Astrocyte of the hippocampus (primary cell): ENCODE measurements at places on chromosomes 2 and 18.

- no peak for DNase-seq
These were observed 563.6 kb downstream of the SLC4A3 start for GRCh38 chr2:220191031-220191430.

GRCh38 chr2:127829845-127830246 is 18.9 kb upstream of the WDR33 start:
- DNase-seq = no peak

- DNase-seq = no peak
These were observed 169.3 kb downstream of the PMAIP1 start for GRCh38 chr18:60069145-60069544.

DNA sequence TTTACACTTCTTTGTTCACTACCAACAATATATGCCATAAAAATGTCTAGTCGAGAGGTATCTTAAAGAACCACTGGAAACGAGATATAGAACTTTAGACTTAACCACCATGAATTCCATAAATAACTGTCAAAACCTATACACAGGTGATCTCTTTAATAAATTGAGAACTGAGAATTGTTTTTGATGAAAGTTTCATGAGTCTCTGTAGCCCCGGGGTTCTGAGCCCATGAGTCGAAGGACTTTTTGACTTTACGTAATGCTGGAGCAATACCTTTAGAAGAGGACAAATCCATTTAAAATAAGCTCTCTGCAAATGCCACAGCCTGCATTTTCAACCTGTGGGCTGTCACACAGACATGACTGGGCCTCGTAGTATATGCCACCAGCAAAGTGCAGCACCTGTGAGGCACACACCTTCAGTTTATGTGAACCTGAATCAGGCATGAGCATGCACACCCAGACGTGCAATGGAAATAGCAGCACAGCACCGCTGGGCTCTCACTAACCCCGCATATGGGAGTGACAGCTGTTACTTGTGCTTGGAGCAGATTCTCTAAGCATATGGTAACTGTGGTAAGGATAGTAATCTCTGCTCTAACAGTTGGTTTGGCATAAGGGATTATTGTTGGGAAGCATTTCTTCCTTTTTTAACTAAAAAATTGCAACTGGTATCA is 383.2 kb downstream of the SOCS6 start:
- no peak for DNase-seq

DNA sequence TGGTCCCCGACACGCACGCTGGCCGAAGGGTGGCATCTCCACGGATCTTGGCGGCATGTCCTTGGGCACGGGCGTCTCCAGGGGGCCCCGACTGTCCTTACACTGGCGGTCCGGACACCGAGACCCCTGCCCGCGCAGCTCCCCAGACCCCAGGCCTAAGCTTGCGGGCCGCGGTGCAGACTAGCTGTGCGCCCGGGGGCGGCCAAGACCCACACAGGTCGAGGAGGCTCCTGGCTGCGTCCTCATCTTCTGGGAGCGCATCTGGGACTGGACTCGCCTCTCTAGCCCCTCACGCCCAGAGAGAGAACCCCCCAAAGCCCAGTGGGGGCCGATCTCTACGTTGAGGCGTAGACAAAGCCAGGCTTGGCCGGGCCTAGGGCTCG is 475 bp upstream of the TWIST2 start:
- DNase-seq = peak; percentile 65

GRCh38 chr2:65576861-65577601 is 144.6 kb upstream of the SPRED2 start:
- peak; percentile 93 for DNase-seq

GRCh38 chr2:14942987-14943386 is 310.5 kb downstream of the LRATD1 start:
- peak; percentile 69 for DNase-seq
